ENCODE measurements at places on chromosomes 1 and 21.
A peak's percentile ranks its signal among the peaks of the same experiment; 100 is the strongest.

- DNase-seq = peak; percentile 31
These were observed 19.2 kb downstream of the CRCT1 start for GRCh38 chr1:152533327-152533938.

DNA sequence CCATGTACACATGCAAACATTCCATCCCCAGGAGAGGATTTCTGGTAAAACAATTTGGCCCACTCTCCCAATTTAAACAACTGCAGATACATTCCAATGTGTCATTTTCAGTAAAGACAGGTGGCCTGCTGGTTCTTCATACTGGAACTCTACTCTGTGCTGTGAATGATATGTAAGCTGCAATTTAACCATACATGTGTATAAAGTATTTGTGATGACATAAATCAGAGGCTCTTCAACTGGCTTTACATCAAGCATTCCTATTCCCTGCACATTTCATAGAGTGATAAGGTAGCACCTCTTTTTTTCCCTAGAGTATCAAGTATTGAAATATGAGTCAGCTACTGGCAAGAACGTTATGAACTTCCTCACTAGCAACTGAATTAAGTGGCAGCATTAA, 649.5 kb upstream of the ADGRL2 start:
- DNase-seq = no peak

- no peak for DNase-seq
These were observed 20.4 kb downstream of the SHISAL2A start for GRCh38 chr1:52653207-52653849.

- DNase-seq = no peak
These were observed 34.0 kb upstream of the RAP1A start for GRCh38 chr1:111585447-111586086.

DNA sequence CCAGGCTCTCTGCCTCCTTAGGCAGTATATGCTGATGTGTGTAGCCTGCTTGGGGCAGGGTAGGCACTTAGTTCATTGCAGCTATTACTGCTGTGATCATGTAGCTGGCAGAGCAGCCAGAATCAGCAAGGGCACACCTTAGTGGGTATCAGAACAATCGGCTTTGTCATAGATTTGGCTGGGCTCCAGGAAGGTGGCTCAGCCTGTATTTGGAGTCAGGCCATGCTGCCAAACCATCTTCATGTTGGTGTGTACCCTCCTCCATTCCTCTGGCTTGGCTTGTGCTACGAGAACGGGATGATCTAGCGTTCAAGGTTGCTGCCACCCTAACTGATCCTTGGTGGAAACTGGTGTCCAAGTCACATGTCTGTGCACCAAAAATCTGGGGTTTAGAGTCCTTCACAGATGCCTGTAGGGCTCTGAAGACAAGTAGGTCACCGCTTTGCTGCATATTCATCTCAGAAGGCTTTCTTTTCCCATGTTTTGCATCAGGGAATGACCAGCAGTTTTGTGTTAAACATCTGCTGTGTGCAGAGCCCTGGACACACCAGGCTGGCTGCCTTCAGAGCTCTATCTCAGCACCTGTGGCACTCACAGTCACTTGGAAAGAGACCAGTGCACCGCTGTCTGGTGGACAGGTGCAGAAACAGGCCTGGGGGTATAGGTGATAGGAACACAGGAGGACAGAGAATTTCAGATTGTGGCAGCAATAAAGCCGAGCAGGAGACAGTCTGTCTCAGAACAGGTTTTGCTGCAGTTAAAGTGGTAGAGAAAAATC, 23.7 kb downstream of the VANGL1 start:
- DNase-seq = no peak

DNA sequence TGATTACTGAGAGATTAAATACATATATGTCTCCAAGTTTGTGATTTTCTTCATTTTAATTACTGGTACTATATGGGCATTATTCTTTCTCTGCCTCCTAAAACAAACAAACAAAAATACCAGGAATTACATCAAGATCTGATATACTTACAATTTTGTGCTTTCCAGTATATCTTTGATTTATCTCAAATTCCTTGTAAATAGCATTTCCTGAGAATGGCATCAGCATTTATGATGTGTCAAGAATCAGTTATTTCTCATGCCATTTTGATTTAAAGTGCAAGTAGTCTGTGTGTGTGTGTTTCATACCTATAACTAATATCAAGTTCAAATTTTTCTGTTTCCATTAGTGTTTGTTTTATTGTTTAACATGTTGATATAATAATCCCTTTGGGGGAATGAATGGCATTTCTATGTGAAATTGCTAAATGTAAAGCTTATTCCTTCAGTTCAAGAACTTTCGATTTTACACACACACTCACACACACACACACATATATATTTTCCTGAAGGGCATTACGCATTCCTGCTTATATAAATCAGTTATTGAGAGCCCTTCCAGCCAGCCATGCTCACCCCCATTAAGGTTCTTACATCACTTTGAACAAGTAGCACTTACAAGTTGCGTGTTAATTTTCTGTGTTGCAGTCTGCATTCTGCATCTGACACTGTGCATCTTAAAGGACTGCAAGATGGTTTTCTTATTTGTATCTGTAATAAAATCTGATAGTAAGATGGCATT, 102.7 kb downstream of the NEK7 start:
- DNase-seq = no peak

- peak; percentile 27 for DNase-seq
These were observed 46.6 kb downstream of the VPS26C start for GRCh38 chr21:37220433-37220980.

DNA sequence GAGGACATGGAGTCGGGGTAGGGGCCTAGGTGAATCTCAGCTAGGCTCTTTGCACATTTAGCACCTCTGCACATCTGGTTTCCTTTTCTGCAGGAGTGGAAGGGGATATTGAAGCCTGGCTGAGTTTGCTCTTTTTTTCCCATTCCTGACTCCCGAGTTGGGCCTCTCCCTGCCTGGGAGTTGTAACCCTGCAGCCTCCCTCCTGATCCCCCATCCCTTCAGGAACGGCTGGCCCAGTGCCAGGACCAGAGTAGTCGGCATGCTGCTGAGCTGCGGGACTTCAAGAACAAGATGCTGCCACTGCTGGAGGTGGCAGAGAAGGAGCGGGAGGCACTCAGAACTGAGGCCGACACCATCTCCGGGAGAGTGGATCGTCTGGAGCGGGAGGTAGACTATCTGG, 836 bp downstream of the OLFML3 start:
- peak; percentile 23 for DNase-seq

DNA sequence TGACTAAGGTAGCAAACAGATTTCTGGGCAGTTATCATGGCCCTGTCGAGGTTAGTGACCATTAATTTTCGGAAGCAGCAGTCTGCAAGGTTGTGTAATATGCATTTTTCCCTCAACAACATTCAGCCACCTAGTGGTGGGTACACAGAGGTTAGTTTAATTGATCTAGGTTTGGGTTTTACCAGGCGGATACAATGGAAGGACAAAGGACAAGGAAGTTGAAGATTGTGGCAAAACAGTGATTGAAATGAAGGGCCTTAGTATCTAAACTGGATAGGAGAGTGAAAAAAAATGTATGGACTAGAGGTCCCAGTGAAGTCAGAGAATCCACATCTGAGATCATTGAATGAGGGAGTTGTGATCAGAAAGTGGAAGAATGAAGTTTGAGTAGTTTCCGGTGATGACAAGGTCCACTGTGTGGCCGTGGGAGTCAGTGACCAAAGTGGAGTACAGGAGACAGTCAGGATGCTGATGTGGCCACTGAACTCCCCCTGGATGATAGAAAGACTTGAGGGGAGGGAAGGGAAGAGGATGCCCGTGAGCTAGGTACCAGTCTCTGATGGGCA, 2.8 kb downstream of the ARMH1 start:
- peak; percentile 76 for DNase-seq

- peak; percentile 11 for DNase-seq
These were observed 19.4 kb downstream of the F11R start for GRCh38 chr1:161001525-161001924.

DNA sequence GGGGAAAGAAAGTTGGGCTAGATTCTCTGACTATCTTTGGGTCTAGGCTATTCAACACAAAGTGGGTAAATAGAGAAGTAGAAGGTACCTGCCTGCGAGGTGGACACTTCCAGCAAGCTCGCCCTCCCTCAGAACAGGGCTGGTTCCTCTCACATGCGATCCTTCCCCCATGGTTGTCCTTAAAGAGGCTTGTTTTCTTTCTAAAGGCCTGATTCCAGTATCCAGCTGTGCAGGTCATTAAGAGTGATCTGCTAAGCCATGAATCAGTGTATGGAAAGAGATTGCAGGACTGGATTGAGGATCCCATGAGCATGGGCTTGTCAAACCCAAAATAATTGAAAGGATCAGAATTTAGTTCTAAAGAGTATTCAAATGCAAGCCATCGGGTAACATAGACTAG, 189.0 kb downstream of the URB2 start:
- DNase-seq = no peak

DNA sequence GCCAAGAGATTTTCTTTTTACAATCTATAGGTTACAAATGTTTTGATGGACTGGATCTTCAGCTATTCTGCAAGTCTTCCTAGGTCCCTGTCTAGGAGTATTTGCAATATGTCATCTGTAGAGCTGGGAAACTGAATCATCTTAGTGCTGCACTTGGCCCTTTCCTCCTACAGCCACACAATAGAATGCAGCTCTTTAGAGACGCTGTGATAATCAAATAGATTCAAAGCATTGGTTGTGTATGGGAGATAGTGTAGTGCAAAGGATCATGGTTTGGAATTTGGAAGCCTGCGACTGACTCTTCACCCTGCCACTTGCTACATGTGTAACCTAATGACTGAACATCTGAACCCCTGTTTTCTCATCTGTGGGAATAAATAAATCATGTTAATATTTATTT, 93.7 kb downstream of the AK5 start:
- no peak for DNase-seq

- no peak for DNase-seq
These were observed 53.6 kb upstream of the ZNF644 start for GRCh38 chr1:91075233-91076135.

- DNase-seq = no peak
These were observed 76.0 kb downstream of the GPATCH2 start for GRCh38 chr1:217554849-217555248.

- DNase-seq = no peak
These were observed 1.9 kb downstream of the LHX4 start for GRCh38 chr1:180231936-180232335.

DNA sequence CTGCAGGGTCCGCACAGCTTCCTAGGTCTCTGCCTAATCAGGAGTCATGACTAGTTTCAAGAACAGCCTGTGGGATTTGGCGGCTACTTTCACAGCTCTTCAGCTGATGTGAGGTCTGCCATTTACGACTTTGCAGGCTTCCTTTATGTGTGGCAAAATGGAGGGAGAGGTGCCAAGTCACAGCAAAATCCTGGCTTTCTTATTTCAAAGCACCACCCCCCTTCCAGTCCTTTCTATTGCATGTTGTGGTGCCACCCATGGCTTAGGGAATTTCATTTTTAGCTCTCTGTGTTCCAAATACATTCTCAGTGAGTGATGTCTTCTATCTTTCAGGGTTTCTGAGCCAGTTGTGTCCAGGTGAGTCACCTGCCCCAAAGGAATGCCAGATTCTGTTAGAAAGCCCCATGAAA, 75.1 kb upstream of the WLS start:
- DNase-seq = no peak

- DNase-seq = no peak
These were observed 98.2 kb downstream of the UCK2 start for GRCh38 chr1:165925498-165926079.

DNA sequence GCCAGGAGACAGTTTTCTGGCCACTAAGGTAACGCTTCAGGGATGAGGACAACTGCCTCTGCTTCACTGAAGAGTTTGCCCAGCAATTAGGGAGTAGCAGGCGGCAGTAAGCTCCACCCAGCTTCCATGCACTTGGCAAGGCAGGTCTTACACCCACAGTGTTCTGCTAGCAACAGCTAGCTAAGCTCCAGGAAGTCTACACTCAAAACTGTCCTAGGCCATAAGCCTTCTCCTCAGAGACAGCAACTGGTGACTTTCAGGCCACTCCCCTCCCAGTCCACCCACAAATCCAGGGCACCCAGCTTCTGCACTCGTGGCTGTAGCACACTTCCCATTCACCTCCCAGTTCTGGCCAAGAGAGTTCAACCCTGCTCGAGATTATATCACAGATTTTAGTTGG, 47.3 kb downstream of the KMO start:
- no peak for DNase-seq

DNA sequence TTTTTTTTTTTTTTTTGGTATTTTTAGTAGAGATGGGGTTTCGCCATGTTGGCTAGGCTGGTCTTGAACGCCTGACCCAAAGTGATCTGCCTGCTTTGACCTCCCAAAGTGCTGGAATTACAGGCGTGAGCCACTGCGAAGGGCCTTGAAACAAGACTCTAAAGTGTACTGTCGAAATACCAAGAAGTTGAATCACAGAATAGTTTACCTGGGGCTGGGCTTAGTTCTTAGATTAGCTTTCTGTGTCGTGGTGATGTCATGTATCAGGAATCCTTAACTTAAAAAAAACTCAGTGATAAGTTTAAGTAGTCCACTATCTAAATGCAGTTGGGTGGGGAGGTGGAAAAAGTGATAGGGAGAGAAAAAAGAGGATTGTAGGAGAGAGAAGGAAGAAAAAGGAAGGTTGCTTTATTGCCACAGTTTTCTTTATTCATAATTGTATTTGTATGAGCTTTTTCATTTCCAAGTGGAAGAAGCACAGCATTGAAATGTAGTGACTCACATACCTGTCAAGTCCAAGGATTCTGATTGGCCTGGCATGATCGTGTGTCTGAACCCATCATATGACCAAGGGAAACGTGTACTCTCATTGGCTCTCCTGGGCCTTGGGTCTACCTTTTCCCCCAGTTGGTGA, 13.4 kb downstream of the ITSN1 start:
- peak; percentile 88 for DNase-seq

GRCh38 chr21:45972716-45973474, 8.7 kb upstream of the COL6A1 start:
- no peak for DNase-seq

- peak; percentile 17 for DNase-seq
These were observed 320.9 kb downstream of the ASTN1 start for GRCh38 chr1:176843352-176844297.

- no peak for DNase-seq
These were observed 541.1 kb upstream of the CAMK1G start for GRCh38 chr1:209042413-209042812.

DNA sequence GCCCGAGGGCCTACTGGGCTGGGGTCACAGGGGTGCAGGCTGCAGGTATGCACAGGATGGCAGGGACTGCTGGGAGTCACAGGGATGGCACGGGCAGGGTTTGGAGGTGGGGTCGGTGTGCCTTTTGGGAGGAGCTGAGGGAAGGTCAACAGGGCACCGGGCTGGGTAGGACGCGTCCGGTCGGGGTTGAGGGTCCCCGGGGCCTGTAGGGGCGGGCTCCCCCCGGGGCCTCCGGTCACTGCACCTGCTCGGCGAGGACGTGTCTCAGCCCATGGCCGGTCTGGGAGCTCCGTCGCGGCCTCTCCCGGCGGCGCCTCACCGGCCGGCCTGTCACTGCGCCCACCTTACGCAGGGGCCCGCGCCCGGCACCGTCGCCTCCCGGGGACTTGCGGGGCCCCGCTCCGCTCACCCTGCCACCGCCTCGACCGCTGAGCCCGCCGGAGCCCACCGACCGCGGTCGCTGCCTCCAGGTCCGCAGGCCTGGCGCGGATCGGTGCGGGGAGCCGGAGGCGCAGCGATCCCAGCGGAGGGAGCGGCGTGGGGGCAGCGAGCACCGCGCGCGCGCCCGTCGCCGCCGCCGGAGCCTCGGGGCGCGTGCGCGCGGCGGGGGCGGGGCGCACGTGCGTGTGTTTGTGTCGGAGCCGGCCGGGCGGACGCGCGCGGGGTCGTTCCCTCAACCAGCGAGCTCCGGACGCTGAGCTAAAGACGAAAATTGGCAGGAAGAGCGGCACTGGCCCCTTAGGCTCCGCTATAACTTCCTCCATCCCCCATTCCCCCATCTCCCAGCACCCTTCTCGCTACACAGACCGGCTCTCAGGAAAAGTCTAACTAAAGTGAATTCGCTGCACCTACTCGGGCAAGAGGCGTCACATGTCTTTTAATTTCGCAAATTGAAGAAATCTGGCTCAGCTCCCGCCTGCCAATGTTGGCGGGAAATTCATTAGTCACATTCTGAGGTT, at the start of gene AMIGO1:
AMIGO1 (minus strand) TSS at position 552 of the 959 bp plus-strand sequence. CDS start 815 bp downstream, outside the sequence.
- DNase-seq = no peak
